ENCODE measurements at places on chromosomes 16 and 17.
A peak's percentile ranks its signal among the peaks of the same experiment; 100 is the strongest.

DNA sequence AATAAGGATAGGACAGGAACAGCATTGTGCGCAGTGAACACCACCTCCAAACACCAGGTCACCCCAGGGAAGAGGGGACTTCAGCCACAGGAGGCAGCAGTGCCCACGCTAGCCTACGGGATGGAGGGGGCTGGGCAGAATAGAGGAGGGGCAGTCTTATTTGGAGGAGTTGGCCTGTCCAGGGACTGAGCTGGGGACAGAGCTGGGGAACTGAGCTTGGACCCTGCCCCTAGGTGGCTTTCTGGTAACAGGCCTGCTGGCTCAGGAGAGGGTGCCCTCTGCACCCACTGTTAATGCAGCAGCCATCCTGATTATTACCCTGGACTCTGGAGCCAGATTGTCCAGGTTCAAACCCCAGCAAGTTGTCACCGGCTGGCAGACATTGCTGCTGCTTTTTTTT is 9.3 kb downstream of the CCDC102A start:
- no peaks in the 10 kb centered on the region for H3K27me3 ChIP-seq
- peaks cover 18% of the 10 kb centered on the region for H3K36me3 ChIP-seq
- peaks cover 30% of the 10 kb centered on the region for H3K4me1 ChIP-seq
- no peak overlapping the region for H3K4me3 ChIP-seq

GRCh38 chr17:79658811-79659207 is 48.0 kb upstream of the RBFOX3 start:
- peaks cover 67% of the 10 kb centered on the region for H3K27me3 ChIP-seq
- peaks cover 7% of the 10 kb centered on the region for H3K4me1 ChIP-seq

DNA sequence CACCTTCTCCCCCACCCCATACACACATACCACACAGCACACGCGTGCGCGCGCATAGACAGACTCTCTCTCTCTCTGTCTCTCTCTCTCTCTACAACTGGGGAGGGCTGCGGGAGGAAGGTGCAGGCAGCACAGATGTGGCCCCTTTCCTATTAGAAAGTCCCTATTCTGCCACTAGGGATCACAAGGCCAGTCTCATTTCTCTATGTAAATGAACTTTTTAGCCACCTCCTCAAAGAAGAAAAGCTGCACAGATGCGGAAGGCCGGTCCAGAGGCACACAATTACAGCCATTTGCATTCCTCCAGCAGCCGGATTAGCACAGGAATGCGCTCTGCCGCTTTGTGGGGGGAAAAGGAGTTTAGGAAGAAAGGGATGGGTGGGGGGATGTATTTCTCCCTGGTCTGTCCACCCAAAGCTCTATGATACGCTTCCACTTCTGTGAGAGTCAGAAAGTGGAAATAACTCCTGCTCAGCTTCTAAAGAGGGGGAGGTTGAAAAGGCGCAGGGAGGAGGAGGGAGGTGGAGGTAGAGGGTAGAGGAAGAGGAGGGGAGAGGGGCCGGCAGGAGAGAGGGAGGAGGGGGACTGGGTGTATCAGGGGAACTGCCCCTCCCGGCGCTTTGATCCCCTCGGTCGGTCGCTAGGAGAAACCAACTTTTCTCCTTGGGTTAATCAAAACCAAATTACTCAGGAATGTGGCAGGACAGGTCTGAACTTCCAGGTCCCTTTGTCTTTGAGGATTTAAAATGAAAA is 11.7 kb downstream of the ZFHX3 start:
- H3K4me1 ChIP-seq = no peaks in the 10 kb centered on the region
- no peak overlapping the region for H3K27ac ChIP-seq
- no peak overlapping the region for H3K4me3 ChIP-seq
- H3K27me3 ChIP-seq = peaks cover 26% of the 10 kb centered on the region

DNA sequence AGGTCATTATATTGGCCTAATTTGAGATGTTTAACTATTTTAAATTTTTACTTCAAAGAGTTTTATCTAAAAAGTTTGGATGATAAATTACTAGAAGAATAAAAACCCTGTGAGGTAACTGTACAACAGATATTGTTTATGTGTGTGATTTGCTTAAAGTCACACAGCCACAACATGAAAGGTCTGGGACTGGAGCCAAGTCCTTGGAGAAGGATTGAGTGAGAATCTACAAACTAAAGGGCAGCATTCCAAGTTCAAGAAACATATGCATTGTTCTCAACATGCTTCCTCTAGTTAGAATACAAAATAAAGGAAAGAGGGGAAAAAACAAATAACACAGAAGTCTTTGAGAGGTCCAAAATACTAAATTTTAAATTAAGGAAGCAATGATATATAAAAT is 131.5 kb upstream of the MON1B start:
- DNase-seq = no peak
- H3K36me3 ChIP-seq = no peaks in the 10 kb centered on the region
- no peak overlapping the region for H3K4me3 ChIP-seq
- H3K4me1 ChIP-seq = no peaks in the 10 kb centered on the region
- no peak overlapping the region for H3K27ac ChIP-seq
- H3K27me3 ChIP-seq = no peaks in the 10 kb centered on the region

- H3K27ac ChIP-seq = no peak overlapping the region
- DNase-seq = no peak
- no peak overlapping the region for H3K4me3 ChIP-seq
- H3K27me3 ChIP-seq = peaks cover 51% of the 10 kb centered on the region
- H3K36me3 ChIP-seq = peaks cover 2% of the 10 kb centered on the region
- H3K4me1 ChIP-seq = no peaks in the 10 kb centered on the region
Measured at GRCh38 chr17:46968896-46969295, 10.2 kb downstream of the RPRML start.

DNA sequence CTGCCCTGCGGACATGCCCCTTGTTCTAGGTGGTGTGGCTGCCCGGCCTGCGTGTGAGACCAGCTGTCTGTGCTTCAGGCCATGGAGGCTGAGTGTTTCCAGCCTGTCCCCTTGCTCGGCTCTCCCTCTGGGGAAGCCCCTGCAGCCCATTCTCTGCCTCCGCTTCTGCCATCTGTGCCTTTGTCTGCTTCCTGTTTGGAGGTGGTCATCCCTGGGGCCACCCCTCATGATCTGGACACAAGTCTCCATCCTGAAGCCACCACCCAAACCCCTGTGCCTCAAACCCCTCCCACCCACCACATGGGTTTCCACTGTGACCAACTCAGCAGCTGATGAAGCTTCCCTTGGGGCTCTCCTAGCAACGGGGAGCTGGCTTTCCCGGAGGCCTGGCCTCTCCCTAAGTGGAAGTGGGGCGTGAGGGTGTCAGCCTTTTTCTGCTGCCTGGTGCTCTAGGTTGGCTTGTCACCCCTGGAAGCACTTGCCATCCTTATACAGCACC is 184.9 kb downstream of the SEC14L1 start:
- peak overlapping the region; percentile 79 for H3K27ac ChIP-seq
- no peak for DNase-seq
- no peaks in the 10 kb centered on the region for H3K27me3 ChIP-seq
- H3K4me1 ChIP-seq = peaks cover 45% of the 10 kb centered on the region
- peaks cover 20% of the 10 kb centered on the region for H3K36me3 ChIP-seq
- H3K4me3 ChIP-seq = peak overlapping the region; percentile 76

- H3K4me3 ChIP-seq = peak overlapping the region; percentile 93
- DNase-seq = no peak
- H3K36me3 ChIP-seq = peaks cover 35% of the 10 kb centered on the region
- peaks cover 9% of the 10 kb centered on the region for H3K27me3 ChIP-seq
- H3K4me1 ChIP-seq = peaks cover 51% of the 10 kb centered on the region
Measured at GRCh38 chr16:89096042-89096717, 2.5 kb downstream of the ACSF3 start.

All from effector memory CD8-positive, alpha-beta T cell (primary cell).